ENCODE measurements at places on chromosomes 6 and 20.

- DNase-seq: no peak
Observed at GRCh38 chr6:137443901-137444300, 50.3 kb downstream of the OLIG3 start.

GRCh38 chr6:33279971-33280511 lies 3.1 kb downstream of the B3GALT4 start:
- DNase-seq: no peak

DNA sequence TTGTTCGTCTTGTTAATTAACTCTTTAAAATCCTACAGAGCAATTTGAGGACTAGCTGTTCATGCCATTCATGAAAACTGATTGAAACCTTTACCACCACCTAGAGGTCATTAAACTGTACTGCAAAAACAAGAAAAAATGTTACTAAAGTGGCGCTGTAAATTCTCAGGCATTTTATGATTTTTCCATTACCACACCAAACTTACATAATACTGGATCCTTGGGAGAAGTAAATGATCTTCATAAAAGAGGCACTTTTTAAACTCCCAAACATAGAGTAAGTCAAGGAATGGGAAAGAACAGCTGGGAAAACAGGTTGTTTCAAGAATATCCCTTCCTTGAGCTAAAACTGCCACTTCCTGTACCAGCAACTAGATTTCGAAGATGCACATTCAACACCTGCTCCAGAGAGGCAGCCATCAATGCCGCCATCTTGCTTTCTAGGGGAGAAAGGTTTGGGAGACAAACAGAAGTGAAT lies 54.3 kb downstream of the MYLIP start:
- DNase-seq: no peak

GRCh38 chr6:11292091-11292490 lies 59.6 kb upstream of the NEDD9 start:
- no peak for DNase-seq

DNA sequence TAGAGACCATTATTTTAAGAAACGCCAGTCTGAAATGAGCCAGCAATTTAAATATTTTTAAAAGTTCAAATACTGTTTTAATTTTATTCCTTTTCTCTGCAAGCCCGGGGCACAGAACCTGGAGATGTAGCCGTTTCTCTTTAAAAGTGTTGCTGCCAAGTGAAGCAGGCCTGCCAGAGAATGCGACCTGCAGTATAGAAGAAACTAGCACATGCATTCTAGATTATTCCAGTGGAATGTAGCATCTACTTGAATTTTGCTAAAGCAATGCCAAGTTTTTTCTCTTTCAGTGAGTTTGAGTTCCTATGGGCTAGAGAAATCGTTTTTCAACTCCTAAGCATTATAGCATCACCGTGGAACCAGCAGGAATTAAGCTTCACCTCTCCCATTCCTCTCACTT lies 101.3 kb downstream of the QRSL1 start:
- no peak for DNase-seq

GRCh38 chr6:161411265-161411944 lies 137.5 kb upstream of the AGPAT4 start:
- peak; percentile 15 for DNase-seq

DNA sequence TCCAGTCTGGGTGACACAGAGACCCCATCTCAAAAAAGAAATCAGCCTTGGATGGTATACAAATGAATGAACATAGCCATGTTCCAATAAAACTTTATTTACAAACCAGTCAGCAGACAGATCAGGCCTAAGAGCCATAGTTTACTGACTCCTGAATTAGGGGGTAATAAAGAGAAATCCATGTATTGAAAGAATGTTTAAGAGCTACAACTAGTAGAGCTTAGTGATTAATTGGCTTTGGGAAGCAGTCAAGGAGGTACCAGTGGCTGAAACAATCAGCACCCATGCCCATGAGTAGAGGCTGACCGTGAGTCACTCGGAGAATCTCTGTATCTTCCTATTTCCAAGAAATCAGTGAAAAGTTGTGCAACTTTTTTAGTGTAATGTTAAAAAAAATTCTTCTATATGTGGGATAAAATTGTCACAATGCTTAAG lies 223.6 kb upstream of the RREB1 start:
- DNase-seq: no peak

DNA sequence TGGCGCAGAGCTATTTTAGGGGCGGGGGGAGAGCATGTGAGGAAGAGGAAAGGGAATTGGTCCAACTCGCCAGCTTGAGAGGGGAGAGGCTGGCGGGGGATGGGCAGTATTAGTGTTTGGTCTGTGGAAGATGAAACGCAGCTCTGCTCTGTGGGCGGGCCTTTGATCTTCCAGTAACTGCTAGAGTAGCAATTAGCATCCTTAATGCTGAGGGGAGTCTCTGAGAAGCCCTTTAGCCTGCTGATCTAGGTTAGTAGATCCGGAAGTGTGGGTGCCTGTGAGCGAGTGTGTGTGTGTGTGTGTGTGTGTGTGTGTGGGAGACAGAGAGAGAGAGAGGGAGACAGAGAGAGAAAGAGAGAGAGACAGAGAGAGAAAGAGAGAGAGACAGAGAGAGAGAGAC lies 117.2 kb upstream of the BACH2 start:
- DNase-seq: peak; percentile 87

GRCh38 chr6:4091941-4092340 lies 13.0 kb upstream of the FAM217A start:
- DNase-seq: no peak

GRCh38 chr6:169070506-169071176 lies 183.0 kb downstream of the THBS2 start:
- no peak for DNase-seq

GRCh38 chr20:2299301-2299700 lies 3.5 kb downstream of the TGM3 start:
- no peak for DNase-seq

DNA sequence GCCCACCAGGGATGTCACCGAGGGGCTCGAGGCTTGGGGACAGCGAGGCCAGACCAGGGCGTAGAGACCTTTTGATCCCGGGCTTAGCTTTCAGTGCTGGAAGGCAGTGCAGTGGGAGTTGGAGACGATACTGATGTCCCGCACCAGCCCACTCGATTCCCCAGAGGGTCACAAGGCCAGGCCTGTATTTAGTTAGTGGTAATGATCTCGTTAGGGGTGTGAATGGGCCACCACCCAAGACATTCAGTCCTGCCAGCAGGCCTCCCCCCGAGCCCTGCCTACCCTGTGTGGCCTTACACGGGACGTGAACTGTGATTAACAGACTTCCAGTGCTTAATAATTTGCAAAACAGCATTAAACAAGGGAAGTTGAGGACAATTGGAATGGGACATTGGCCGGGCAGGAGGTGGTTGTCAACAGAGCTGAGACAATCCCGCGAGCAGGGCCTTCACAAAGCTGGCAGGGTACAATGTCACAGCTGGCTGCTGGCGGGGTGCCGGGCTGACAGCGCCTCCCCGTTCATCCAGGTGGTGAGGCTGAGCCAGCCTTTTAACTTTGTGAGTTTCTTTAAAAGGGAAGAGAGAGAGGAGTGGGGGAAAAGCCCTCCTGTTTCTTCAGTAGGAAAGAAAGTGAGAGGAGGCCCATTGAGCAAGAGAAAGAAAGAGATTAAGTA lies 175.3 kb upstream of the RALGAPA2 start:
- no peak for DNase-seq

GRCh38 chr6:94376876-94377275 lies 957.5 kb upstream of the EPHA7 start:
- DNase-seq: no peak

DNA sequence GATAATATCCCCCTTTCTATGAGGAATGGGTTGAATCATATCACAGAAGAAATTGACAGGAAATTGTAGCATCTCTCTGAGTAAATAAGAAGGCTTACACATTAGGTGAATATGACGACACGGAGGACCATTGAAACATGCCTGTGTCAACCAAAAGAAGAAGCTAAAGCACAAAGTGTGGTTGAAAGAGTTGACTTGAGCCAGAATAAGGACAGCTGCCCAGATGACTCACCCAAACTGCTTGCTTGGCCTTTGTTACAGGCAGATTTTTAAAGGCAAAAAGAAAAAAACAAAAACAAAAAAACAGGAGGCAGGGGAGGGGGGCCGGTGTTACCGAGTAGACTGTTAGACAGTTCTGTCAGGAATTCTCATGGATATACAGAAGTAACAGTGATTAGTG lies 129.8 kb upstream of the EDN1 start:
- DNase-seq: no peak

- no peak for DNase-seq
Observed at GRCh38 chr6:35993150-35993549, 31.3 kb downstream of the SLC26A8 start.

- no peak for DNase-seq
Observed at GRCh38 chr6:23086100-23086499, 516.7 kb downstream of the HDGFL1 start.

GRCh38 chr6:11168091-11168635 lies 56.6 kb upstream of the ERVFRD-1 start:
- no peak for DNase-seq

DNA sequence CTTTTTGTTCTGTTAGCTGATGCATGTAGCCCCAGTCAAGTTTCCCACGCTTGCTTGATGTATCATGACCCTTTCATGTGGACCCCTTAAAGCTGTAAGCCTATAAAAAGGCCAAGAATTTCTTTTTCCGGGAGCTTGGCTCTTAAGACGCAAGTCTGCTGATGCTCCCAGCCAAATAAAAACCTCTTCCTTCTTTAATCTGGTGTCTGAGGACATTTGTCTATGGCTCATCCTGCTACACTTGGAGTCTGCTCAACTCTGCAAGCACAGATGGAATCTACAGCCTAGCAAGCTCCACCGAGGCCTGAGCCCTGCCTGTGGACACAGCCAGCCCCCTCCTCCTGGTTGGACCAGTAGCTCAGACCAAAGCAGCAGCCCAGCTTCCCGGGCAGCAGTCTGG lies 3.4 kb downstream of the CST2 start:
- no peak for DNase-seq

GRCh38 chr6:30231067-30231466 lies 17.9 kb upstream of the TRIM26 start:
- DNase-seq: no peak

- no peak for DNase-seq
Observed at GRCh38 chr6:50850223-50851048, 31.8 kb downstream of the TFAP2B start.

DNA sequence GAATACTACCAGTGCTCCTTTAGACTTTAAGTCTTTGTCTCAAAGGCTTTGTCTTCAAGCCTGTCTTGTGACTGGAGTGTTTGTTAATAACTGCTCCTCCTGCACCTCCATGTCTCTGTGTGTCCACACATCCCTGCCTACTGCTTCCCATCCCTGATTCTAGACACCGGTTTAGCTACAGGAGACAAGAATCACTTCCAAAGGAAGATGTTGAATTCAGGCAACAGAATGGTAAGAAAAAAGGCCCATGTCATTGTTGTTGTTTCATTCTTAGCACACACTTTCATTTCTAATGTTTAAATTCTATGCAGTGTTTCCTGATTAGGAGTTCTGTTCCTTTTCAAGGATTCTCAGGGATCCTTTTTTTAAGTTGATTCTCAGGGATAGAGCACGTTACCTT lies 293.6 kb upstream of the STXBP5 start:
- DNase-seq: no peak

DNA sequence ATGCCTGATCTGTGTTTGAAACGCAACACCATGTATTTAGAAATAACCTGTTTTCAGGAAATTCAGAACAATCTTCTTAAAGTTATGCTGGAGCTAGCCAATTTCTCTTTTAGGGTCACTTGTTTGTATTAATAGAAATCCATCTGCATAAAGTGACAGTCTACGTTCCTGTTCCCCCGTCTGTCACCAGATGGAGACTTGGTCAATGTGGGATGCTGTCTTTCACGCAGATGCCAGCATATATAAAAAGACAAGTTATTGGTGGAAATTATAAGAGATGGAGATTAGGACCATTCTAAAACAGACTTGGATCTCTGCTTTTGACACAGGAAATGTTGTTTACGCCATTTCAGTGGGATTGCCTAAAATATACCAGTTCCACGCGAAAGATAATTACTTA lies 162.5 kb upstream of the STMND1 start:
- DNase-seq: no peak

- peak; percentile 24 for DNase-seq
Observed at GRCh38 chr6:36544228-36544627, 3.1 kb downstream of the STK38 start.

DNA sequence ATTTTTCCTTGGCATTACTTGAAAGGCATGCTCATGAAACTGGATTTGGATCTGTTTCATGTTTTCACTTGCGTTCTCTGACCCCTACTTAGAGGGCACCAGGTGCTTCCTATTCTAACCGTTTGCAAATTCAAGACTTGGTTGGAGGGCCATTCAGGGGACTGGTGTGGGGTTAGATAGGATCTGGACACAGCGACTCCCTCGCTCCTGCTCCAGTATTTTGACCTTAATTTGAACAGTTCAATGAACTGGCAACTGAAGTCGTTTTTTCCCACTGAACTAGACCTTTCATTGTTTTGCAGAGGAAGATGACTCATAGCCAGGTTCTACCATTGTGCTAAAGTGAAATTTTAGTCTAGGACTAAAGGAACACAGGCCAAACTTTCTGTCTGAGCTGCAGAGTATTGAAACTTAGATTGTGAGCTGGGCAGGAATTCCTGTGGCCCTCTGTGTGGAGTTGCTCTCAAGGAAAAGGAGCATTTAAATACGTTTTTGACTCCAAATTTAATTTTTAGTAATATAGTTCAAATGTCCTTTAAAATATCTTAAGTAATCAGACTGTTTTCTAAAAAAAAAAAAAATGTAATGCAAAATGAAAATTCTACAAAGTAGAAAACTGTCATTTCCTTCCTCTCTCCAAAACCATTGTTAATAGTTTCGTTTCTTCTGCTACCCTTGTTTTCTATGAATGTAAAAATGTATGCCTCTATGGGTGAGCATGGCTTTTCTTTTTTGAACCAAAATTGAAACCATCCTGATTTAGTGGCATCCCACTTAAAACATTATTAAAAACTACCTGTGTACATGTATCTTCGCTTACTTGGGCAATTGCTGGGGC lies 64.8 kb downstream of the UTRN start:
- DNase-seq: no peak

GRCh38 chr20:62320581-62321354 lies 18.0 kb downstream of the ADRM1 start:
- peak; percentile 33 for DNase-seq

DNA sequence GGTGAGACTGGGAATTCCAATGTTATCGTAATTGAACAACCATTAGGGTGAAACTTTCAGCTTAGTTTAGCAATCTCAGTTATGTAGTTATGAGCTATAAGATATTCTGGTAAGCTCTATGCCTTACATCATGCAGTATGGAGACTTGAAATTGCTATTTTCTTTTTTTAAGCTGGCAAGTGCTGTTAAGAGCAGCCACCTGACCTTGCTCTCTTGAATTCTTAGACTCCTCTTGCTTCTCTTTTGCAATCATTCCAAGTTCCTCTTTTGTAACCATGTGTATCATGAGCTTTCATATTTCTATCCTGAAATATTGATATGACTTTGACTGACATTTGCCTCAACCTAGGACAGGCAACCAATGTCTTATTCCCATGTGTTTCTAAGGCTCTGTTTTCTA lies 446.3 kb upstream of the SLC35B3 start:
- no peak for DNase-seq

DNA sequence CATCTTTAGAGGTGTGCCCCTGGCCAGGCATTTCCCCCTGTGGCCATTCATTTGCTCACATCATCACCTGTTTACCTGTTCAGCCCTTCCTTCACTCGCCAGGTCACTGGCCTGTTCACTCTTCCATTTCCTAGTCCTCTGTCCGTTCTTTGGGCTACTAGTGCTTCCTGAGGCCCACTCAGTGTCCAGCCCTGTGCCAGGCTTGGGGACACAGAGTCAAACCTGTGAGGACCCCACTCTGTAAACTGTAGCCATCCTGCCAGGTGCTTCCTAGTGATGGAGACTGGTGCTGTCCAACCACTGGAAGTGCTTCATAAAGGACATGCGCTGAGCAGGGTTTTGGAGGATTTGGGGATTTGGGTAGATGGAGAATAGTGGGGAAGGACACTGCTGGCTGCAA lies 3.5 kb downstream of the DLGAP4 start:
- DNase-seq: no peak

GRCh38 chr6:119539066-119539746 lies 189.6 kb upstream of the MAN1A1 start:
- no peak for DNase-seq
